ENCODE measurements at places on chromosomes 6 and 20. TPM values are rescaled to one million over a fixed set of nuclear protein-coding genes. Genes with fewer than 3 reads are reported as not detected.
A peak's percentile ranks its signal among the peaks of the same experiment; 100 is the strongest.

GRCh38 chr6:43871284-43871683 lies 101.3 kb downstream of the VEGFA start:
- no peaks in the 10 kb centered on the region for H3K4me1 ChIP-seq
- peaks cover 14% of the 10 kb centered on the region for H3K27me3 ChIP-seq
- no peak for DNase-seq

DNA sequence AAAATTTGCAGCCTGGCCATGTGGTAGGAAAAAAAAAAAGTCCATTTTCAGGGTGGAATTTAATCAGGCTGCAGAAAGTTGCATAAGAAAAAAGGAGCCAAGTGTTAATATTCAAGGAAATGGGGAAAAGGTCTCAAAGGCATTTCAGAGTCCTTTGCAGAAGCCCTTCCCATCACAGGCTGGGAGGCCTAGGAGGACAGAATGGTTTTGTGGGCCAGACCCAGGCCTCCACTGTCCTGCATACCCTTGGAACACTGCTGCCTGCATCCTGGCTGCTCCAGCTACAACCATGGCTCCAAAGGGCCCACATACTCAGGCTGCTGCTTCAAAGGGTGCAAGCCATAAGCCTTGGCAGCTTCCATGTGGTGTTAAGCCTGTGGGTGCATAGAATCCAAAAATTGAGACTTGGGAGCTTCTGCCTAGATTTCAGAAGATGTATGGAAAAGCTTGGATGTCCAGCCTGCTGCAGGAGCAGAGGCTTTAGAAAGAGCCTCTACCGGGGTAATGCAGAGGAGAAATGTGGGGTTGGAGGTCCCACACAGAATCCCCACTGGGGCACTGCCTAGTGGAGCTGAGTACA lies 239.0 kb upstream of the STXBP5 start:
- H3K4me3 ChIP-seq = no peak overlapping the region
- no peaks in the 10 kb centered on the region for H3K27me3 ChIP-seq
- H3K4me1 ChIP-seq = no peaks in the 10 kb centered on the region
- no peaks in the 10 kb centered on the region for H3K36me3 ChIP-seq

DNA sequence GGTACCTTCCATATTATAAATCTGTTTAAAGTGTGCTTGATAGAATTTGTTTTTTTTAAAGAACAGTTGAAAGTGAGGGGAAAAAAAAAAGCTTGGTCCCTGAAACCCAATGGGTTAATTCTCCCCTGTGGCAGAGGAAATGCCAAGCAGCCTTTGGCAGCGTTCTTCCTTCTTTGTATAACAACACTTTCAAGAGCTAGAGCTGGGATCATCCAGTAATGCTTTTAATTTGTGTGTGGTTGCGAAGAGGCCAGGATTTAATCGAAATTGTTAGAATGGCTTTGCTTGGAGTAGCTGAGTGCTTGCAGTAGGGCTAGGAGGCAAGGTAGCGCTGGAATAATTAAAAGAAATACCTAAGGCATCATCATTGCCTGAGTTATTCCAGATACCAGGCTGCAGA lies 692.0 kb downstream of the DHX35 start:
- no peak overlapping the region for H3K4me3 ChIP-seq
- peaks cover 8% of the 10 kb centered on the region for H3K27me3 ChIP-seq
- DNase-seq = no peak
- H3K36me3 ChIP-seq = no peaks in the 10 kb centered on the region
- H3K4me1 ChIP-seq = no peaks in the 10 kb centered on the region

DNA sequence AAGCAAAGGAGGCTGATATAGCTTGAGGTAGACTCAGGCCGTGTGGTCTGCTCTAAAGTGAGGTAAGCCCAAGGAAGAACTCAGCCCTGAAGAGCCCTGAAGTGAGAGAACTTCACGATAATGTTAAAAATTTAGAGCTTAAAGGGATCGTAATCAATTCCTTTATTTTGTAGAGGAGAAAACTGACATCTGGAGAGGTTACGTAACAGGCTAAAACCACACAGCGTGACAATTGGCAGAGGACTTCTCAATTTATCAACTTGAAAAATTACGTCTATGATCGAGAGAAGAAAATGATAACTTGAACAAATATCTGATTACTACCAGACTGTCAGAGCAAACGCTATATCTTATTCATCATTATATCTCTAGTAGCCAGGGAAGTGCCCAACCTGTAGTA lies 121.8 kb upstream of the FOXO3 start:
- H3K4me3 ChIP-seq = no peak overlapping the region
- H3K36me3 ChIP-seq = peaks cover 2% of the 10 kb centered on the region
- no peak overlapping the region for H3K27ac ChIP-seq
- no peaks in the 10 kb centered on the region for H3K4me1 ChIP-seq

DNA sequence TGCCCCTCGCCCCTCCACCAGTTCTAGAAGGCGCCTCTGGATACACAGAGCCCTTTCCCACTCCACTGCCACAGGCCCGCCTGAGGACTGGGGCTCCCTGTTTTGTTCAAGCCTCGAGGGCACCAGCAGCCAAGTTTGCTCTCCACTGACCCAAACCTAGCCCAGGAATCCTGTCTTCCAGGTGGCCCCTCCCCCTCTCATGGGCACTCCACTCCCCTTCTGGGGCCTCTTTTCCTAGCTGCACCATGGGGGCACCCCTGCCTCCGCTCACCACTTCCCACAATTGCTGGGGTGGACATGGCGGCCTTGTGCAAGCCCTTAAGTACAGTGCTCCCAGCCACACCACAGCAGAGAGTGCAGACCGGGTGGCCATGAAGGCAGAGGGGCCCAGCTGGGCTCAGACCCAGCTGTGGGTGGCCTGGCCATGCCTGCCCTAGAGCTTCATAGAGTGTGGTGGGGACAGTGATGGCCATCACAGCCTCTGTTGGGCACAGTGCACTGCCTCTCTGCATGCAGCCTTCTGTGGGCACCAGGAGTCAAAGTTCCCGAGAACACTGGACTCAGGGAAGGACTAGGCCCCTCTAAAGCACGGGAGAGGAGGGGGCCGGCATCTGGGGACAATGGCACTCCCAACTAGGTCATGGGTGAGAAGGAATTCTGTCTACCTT lies 1.3 kb downstream of the MYL9 start:
- DNase-seq = no peak
- no peaks in the 10 kb centered on the region for H3K36me3 ChIP-seq
- H3K27ac ChIP-seq = no peak overlapping the region
- H3K4me1 ChIP-seq = peaks cover 6% of the 10 kb centered on the region
- no peaks in the 10 kb centered on the region for H3K27me3 ChIP-seq

DNA sequence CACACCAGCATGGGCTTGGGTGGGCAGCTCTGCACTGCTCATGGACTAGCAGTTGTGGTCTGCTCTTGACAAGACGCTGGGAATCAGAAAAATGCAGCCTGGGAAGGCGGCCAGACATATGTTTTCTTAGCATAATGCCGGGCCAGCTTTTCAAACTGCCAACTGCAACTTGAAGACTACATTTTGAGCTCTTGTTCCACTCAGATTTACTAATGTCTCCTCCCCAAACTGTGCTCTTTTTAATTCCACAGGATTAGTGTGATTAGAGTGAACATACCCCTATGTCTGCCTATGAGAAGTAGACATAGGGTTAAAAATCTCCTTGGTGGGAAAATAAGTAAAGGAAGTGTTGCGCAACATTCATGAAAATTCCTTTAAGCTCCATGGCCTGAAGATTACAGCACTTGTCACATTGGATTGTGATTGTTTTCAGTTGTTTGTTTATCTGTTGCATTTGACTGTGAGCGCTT lies 5.3 kb upstream of the FNDC1 start:
- no peak overlapping the region for H3K27ac ChIP-seq
- no peak overlapping the region for H3K4me3 ChIP-seq
- no peak for DNase-seq
- H3K4me1 ChIP-seq = peaks cover 5% of the 10 kb centered on the region
- no peaks in the 10 kb centered on the region for H3K36me3 ChIP-seq

- H3K27me3 ChIP-seq = peaks cover 61% of the 10 kb centered on the region
- H3K4me1 ChIP-seq = peaks cover 33% of the 10 kb centered on the region
- H3K36me3 ChIP-seq = no peaks in the 10 kb centered on the region
- DNase-seq = no peak
Measured at GRCh38 chr6:3233904-3234303, 6.5 kb upstream of the TUBB2B start.

DNA sequence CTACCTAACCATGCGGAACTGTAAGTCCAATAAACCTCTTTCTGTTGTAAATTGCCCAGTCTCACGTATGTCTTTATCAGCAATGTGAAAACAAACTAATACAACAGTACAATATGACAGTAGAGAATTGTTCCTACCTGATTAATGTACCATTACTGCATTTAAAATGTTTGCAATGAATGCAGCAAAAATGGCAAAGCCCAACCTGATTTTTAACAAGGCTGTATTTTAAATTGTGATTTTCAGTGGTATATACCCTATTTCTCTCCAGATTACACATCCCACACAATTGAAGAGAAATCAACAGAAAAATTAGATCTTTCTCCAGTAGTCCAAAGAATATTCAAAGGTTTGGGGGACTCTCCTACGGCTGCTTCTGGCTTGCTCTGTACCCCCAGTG lies 3.3 kb upstream of the PCSK2 start:
- no peaks in the 10 kb centered on the region for H3K36me3 ChIP-seq
- peaks cover 47% of the 10 kb centered on the region for H3K27me3 ChIP-seq
- H3K27ac ChIP-seq = no peak overlapping the region
- H3K4me1 ChIP-seq = peaks cover 6% of the 10 kb centered on the region
- no peak overlapping the region for H3K4me3 ChIP-seq

DNA sequence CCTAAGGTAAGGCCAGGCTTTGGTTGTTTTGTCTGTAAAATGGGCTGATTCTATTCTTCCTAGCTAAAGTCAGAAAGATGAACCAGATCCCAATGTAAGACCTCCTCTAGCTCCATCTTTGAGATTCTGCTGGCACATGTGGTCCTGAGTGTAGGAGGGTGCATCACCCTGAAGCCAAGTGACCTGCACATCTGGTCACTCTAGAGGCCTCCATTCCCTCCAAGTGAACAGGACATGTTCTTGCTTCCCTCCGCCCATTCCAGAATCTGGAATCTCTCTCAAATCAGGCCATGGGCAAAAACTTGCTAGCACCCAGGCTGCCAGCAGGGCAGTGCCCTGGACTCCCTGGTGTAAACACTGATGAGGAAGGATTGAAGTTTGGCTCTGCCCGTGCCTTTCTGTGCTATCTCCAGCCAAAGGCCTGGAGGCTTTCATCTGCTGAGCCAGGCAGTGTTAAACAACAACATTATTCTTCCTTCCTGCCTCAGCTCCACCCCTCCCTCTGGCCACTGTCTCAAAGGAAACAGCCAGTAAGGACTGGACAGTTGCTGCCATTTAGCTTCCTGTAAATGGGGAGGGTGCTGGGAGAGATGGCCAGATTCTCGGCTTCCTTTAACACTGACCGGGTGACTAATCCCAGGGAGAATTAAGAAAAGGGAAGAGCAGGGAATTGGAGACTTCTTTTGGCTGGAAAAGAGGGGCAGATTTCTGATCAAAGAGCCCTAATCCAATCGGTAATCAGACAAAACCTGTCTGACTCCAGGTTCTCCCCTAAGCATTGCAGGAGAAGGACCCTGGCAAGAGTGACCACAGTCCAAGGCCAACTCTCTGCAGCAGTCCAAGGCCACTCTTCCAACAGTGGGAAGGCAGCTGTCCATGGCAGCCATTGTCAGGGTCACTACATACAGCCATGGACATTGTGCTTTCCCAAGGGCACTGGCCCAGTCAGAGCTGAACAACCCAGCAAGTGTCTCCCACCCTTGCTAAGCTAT lies 19.5 kb upstream of the ADGRF1 start:
- H3K4me1 ChIP-seq = no peaks in the 10 kb centered on the region
- H3K36me3 ChIP-seq = no peaks in the 10 kb centered on the region
- H3K4me3 ChIP-seq = no peak overlapping the region
- no peak overlapping the region for H3K27ac ChIP-seq
- DNase-seq = no peak
- peaks cover 5% of the 10 kb centered on the region for H3K27me3 ChIP-seq

DNA sequence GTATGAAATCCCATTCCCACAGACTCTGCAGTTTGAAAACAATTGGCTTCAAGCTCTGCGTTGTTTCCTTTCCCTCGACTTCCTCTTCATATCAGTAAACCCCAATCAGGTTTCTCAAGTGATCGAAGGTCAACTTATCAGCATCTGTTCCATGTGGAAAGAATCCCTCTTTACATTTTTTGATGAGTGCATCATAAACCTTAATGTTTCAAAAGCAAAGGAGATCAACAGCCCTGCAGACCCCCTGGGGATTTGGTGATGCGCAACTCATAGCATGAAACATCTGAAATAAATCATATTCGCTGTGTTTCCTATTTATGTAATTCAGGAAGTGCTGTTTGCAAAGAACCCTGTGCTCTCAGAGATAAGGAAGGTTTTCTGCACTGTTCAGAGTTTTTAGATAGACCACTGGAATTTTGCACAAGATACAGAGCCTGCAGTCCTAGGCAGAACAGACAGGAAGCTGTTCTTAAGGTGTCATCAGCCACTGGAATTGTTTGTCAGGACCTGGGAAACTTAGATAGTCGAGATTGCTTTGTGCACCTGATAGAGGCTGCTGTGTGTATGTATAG lies 216.0 kb downstream of the HIVEP2 start:
- no peaks in the 10 kb centered on the region for H3K36me3 ChIP-seq
- peaks cover 2% of the 10 kb centered on the region for H3K27me3 ChIP-seq
- peaks cover 17% of the 10 kb centered on the region for H3K4me1 ChIP-seq
- peak overlapping the region; percentile 60 for H3K4me3 ChIP-seq
- DNase-seq = no peak
- H3K27ac ChIP-seq = no peak overlapping the region

DNA sequence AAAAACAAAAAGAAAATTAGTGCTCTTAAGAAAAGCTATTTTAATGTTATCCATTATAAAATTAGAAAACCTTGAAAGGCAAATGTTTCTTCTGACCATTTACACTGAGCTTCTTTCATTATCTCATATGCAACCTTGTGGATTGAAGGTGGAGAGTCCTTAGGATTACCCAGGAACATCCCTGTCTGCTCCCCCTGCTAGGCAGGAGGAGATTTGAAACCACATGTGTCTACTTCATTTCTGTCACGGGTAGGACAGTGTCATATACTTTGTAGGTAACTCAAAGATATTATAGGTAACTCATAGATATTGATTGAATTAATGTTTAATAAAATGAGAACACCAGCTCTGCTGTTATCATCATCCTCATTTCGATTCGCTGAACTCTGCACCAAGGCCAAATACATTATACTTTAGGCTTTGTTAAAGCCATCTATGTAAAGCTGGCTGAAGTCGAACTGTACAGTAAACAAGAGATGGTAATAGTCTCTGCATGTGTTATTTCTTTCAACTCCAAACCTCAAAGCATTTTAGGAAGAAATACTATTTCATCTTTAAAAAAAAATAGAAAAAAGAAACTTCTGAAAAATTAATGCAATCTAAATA lies 49.5 kb downstream of the HDAC2 start:
- no peak for DNase-seq
- H3K4me1 ChIP-seq = peaks cover 3% of the 10 kb centered on the region
- H3K27ac ChIP-seq = no peak overlapping the region
- no peak overlapping the region for H3K4me3 ChIP-seq
- H3K27me3 ChIP-seq = no peaks in the 10 kb centered on the region

- no peaks in the 10 kb centered on the region for H3K27me3 ChIP-seq
- H3K27ac ChIP-seq = peak overlapping the region; percentile 88
- peaks cover 41% of the 10 kb centered on the region for H3K4me1 ChIP-seq
- peak; percentile 34 for DNase-seq
- H3K4me3 ChIP-seq = peak overlapping the region; percentile 70
- H3K36me3 ChIP-seq = no peaks in the 10 kb centered on the region
Measured at GRCh38 chr6:14910692-14911547, 334.9 kb upstream of the JARID2 start.

- no peaks in the 10 kb centered on the region for H3K36me3 ChIP-seq
- no peaks in the 10 kb centered on the region for H3K4me1 ChIP-seq
- DNase-seq = no peak
- H3K4me3 ChIP-seq = no peak overlapping the region
- H3K27me3 ChIP-seq = no peaks in the 10 kb centered on the region
- no peak overlapping the region for H3K27ac ChIP-seq
Measured at GRCh38 chr6:133218852-133219251, 22.3 kb upstream of the EYA4 start.

GRCh38 chr6:111592726-111593511 lies 12.8 kb downstream of the TRAF3IP2 start:
- no peaks in the 10 kb centered on the region for H3K27me3 ChIP-seq
- no peak overlapping the region for H3K27ac ChIP-seq
- DNase-seq = no peak
- no peak overlapping the region for H3K4me3 ChIP-seq

The HSPA1L gene
- total RNA-seq = 1.2 TPM

The OR12D3 gene
- total RNA-seq = not detected

Measured in activated B cell treated with CpG ODN at 0.5 μM for 24 hours (primary cell).